Stimulated activated CD8-positive, alpha-beta memory T cell treated with anti-CD3 and anti-CD28 coated beads, Interleukin-15, amount 100 ng/mL, for 24 hours (primary cell): ENCODE measurements at places on chromosomes 7 and 10.

GRCh38 chr7:4201566-4201965 is 480.5 kb upstream of the FOXK1 start:
- DNase-seq, result no peak

DNA sequence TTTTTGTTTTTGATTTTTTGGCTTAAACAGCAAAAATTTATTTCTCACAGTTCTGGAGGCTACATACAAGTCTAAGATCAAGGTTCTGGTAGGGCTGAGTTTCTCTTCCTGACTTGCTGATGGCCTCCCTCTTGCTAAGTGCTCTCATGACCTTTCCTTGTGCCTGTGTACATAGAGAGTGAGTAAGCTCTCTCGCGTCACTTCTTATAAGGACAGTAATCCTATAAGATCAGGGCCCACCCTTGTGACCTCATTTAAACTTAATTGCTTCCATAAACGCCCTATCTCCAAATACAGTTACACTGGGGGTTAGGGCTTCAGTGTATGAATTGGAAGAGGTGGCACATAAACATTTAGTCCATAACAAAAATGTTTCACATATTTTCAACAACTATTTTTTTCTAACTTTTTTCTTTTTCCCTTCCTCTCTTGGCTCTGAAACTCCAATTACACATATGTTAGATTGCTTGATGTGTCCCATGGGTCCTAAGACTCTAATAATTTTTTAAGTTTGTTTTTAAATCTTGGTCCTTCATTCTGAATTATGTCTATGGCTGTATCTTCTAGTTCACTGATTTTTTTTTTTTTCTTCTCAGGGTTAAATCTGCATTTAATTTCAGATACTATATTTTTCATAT is 149.8 kb downstream of the HBP1 start:
- DNase-seq, result no peak

DNA sequence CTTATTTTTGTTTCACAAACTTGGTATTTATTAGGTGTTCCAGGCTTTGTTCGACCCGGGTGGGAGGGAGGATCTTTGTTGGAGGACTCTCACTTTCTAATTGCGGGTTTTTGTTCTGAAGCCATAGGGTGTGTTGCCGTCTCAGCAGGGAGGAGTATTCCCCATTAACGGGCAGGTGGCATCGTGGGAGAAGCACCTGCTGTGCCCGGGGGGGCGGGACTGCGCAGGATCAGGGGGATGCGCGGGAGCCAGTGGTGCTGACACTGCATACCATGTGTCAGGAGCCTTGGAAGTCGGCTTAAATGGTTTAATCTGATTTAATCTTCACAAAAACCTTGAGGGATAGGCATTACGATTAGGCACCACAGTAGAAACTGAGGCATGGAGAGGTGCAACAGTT is 113.0 kb downstream of the MGMT start:
- DNase-seq, result no peak

- no peak for DNase-seq
These were observed 142.5 kb upstream of the TNS3 start for GRCh38 chr7:47724335-47724982.

GRCh38 chr10:42979721-42980467 is 97.0 kb upstream of the RET start:
- DNase-seq, result no peak

DNA sequence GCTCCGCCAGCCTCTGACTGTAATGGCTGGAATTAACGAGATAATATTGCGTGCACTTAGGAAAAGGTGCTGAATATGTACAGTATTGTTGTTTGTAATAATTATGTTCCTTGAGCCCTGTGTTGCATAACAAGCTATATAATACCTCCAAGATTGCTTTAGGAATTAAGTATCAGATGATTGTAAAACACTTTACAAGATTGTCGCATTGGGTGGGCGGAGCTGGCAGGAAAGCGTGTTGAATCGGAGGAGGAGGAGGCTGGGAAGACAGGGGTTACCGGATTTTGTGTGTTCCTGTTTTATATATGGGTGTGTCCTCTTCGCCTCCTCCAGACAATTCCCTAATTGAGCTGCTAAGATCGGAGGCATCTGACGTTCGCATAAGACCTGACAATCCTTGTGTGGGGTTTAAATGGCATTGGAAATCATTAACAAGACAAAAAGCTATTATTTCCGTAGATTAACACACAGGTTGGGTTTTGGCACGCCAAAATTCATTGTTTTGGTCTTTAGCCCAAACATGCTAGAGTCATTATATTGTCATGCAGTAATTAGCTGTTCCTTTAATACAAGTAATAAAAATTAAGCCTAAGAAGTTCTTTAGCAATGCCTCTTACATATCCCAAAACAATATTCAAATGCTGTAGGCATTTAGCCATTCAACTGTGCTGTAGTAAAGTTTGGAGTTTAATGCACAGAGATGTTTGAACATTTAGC is 192.9 kb upstream of the SH2B2 start:
- DNase-seq, result no peak

DNA sequence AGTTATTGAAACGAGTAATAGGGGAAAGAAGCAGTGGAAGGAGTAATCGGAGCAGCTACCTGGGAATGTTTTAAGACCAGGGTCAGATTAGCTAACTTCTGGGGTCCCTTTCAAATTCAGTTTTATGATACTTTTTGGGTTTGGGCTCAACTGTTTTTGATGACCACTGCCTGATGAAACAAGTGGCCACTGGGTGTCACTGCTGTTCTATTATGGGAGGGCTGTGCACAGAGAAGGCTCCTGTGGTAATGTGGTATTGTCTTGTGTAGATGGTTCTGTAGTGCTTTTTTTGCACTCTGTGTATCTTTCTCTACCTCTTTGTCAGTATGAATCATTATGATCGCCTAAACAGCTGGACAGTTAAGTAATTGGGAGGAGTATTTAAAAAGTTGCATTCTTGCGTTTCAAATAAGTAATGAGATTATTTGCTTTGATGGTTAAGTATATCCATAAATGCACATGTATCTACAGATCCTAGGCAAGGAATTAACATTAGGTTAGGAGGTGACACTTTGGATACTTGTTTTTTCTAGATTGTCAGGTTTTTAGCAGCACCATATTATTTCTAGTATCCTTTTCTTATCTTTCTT is 128.4 kb downstream of the ABCA13 start:
- DNase-seq, result no peak

- DNase-seq, result no peak
These were observed 1012.3 kb upstream of the PHF14 start for GRCh38 chr7:9961161-9961922.

GRCh38 chr10:96716390-96716789 is 3.9 kb downstream of the PIK3AP1 start:
- no peak for DNase-seq

DNA sequence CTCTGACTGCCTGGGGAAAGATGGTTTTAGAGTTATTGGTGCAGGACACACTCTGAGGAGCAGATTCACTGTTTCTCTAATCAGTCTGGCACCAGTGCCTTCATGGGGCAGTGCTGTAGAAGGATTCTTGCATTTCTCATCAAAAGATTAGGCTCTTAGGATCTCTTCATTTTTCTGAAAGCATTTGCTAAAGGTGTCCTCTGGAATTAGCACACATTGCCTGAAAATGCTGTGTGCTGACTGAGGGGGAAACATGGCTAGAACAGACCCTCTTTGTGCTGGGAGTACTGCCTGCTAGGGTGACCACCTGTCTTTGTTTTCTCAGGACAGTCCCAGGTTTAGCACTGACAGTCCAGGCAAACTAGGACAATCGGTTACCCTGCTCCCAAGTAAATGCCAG is 301.0 kb downstream of the PTEN start:
- no peak for DNase-seq

DNA sequence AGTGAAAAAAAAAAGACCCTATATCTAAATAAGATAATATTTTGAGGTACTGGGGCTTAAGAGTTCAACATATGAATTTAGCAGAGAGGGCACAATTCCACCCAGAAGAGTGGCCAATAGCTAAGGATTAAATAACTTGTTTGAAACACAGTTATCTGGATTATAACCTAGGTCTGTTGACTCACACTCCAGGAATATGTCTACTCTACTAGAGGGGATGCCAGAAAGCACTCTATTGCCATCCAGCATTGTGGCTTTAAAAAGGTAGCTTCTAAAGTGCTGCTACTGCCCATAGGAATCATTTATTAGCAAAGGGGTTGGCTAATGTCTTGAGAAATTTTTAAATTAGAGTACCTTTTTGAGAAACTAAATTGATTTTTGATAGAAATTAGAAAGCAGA is 102.2 kb downstream of the PPP1R3A start:
- DNase-seq, result no peak

- DNase-seq, result no peak
These were observed 26.7 kb downstream of the CREB3L2 start for GRCh38 chr7:137975221-137975620.

- DNase-seq, result no peak
These were observed 162.2 kb upstream of the TNS3 start for GRCh38 chr7:47743965-47744591.

- DNase-seq, result no peak
These were observed 148.4 kb downstream of the GRID1 start for GRCh38 chr10:86218160-86218559.

GRCh38 chr10:103653581-103654037 is 160.1 kb downstream of the NEURL1 start:
- DNase-seq, result no peak

- no peak for DNase-seq
These were observed 36.2 kb upstream of the OGDHL start for GRCh38 chr10:49798275-49798674.

DNA sequence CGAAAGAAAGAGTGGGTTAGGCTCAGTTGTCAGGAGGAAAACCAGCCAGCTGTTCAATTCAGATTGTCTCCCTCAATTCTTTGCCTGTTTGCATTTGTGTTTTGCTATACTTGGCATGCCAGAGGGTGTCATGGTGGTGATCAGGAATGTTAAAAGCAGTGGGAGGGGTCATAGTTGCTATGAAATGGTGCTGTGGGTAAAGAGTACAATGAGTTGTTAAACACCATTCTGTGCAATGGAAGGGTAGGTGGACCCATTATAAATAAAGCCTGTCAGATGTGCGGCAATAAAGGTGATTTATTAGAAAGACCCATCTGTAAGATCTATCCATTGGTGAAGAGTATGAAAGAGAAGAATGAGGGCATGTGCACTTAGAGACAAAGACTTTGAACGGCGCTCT is 82.2 kb downstream of the MRPL32 start:
- DNase-seq, result no peak

DNA sequence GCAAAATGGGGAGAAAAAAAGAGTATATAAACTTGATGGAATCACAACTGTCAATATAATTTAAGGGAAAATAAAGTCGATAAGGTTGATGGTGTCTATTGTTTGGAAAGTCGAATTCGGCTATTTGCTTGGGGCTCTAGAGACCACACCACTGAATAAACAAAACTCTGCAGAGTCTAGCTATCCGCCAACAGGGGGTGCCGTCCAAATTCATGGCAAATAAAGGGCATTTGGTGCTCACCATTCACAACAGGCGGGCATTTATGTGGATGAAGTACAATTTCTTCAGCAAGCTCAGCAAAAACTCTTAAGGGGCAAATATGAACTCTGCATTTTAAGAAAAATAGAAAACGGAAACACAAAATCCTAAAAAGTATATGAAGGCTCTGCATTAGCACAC is 23.3 kb downstream of the CD36 start:
- no peak for DNase-seq

GRCh38 chr10:99711129-99711719 is 20.7 kb downstream of the COX15 start:
- DNase-seq, result no peak

DNA sequence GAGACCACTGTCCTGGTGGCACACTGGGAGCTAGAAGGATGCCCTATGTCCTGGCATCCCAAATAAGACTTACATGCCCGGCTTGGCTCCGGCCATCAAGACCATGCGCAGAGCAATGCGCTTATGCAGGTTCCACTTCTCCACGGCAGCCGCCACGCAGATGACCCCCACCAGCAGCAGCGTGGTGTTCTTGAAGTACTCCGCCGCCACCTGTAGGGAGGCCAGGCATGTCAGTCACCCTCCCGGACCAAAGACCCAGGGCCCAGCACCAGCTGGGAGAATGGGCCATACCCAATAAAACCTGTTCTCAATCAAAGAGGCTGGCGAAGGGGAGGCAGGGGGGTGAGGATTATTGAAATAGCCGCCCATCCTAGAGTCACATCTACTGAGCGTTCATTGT is 19.9 kb downstream of the SLC13A4 start:
- DNase-seq, result no peak

DNA sequence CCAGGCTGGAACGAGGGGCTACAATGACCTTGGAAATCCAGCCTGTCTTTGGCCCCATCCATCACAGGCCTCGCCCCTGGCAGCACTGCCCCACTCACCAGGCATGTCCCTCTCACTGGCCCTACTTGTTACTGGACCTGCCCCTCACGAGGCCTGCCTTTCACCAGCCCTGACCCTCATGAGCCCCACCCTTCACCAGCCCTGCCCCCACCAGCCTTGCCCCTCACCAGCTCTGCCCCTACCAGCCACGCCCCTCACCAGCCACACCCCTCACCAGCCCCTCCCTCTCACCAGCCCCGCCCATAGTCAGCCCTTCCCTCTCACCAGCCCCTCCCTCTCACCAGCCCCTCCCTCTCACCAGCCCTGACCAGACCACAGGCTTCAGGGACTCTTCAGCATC is 57.8 kb downstream of the COL26A1 start:
- DNase-seq, result no peak

DNA sequence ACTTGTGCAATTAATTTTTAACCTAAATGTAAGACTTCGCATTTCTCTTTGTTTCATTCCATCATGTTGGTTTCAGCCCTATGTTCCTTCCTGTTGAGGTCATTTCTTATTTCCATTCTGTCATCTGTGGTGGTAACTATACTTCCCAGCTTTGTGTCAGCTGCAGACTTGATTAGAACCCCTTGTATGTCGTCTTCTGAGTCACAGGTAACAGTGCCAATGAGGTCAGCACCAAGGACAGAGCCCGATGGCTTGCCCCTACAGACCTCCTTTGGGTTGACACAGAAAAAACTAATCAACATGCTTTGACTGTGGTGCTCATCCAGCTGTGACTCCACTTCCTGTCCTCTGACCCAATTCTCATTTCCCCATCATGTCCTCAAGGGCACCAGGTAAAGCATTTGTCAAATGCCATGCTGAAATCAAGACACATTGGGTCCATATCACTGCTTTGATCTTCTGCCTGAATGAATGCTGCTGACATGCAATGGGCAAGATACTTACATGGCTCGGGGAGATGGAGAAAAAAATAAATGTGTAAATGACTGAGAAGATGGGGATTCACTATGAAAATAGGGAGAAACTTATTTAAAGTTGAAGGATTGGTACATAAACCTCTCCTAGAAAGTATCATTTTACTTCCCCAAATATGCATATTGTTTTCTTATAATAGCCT is 25.6 kb upstream of the CRTAC1 start:
- DNase-seq, result no peak

DNA sequence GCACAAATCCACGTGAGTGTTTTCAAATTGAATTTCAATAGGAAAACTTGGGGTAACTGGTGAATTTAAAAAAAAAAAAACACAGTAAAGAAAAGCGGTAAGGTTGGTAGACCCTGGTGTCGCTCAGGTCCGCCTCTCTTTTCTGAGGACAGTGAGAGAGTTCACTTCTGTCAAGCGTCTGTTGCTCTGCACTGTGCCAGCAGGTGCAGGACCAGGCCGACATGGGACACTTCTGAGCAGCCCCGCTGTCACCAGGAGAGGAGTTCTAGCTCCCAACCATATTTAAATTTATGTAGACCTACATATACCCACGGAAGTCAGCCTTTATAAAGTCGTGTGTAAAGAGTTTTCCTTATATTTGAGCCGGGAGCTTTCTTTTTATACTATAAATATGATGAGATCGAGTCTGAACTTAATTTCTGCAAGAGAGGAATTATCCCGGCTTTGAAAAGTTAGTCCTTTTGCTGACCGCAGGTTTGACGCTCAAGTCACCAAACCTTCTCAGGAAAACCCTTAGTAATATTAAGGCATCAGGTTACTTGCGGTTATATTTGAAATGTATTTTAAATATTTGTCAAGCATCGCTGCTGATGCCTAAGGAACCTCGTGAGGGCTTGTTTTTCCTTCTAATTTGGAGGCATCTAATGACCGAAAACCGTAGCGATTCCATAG is 531 bp downstream of the IKZF1 start:
- DNase-seq, result no peak
